H7 (cell line): ENCODE measurements at places on chromosomes 6 and 20.

- DNase-seq: no peak
Measured at GRCh38 chr20:11030351-11030750, 356.6 kb upstream of the JAG1 start.

GRCh38 chr20:16474363-16474762, 98.9 kb downstream of the KIF16B start:
- DNase-seq: no peak

DNA sequence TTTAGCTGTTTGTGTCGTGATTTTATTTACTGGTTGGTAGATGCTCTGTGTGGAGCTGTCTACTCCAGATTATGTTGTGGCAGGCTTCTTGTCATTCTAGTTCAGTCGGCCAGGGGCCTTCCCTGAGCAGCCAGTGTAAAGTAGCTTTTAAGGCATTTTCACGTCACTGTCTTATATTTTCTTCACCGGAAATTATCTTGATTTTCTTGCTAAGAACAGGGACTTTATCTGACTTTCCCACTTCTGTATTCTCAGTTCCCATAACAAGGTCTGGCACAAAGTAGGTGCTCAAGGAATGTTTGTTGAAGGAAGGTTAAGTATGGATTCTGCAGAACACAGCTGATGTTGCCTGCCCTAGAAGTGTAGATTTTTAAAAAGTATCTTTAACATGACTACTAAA, 868 bp downstream of the LTV1 start:
- DNase-seq: no peak

- DNase-seq: no peak
Measured at GRCh38 chr6:44064948-44065272, 62.3 kb downstream of the MRPL14 start.

DNA sequence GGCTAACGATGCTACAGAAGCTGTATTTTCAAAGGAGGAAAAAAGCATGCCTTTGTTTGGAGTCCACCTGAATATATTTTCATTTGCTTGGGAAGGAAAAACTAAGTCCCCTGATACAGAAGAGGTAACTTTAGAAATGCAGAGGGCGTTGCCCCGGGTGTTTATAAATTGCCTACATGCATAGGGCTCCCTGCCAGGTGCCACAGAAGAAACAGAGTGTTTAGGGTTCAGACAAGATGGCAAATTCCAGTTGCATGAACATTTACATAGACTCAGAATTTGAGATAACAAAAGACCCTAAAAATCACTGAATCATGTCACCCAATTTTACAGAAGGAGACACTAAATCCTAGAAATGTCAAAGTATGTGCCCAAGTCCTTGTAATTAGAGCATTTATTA, 19.9 kb downstream of the RIN2 start:
- DNase-seq: no peak
